Breast epithelium (tissue), 4 donors: ENCODE measurements at places on chromosomes 1 and 21.

DNA sequence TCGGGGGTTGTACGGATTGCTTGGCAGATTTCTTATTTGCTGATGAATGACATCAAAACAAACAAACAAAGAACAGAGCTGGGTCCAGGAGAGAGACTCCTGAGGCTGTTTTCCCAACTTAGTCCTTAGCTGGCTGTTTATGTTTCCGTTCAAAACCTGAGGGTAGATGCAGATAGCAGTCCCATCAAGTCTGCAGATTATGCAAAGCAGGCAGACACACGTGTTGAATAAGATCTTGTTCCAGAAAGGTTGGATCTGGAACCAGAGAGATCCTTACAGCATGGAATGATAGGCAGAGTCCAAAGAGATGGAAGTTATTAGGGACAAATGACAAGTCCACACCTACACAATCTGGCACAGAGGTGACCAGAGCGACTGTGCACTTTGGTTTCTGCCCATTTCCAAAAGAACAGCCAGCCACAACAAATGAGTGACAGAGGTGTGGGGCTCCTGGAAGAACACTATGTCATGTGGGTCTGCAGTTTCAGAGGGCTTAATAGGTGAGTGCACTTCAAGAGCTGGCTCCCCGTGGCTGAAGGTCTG lies 65.5 kb downstream of the MAN1C1 start:
- no peaks in the 10 kb centered on the region for H3K27me3 ChIP-seq
- no peaks in the 10 kb centered on the region for H3K36me3 ChIP-seq
- peaks cover 7% of the 10 kb centered on the region for H3K4me1 ChIP-seq
- no peak for DNase-seq
- H3K27ac ChIP-seq, result no peak overlapping the region
- no peak overlapping the region for H3K4me3 ChIP-seq

GRCh38 chr1:236860101-236860500 lies 65.0 kb downstream of the MTR start:
- no peak overlapping the region for H3K4me3 ChIP-seq
- H3K27ac ChIP-seq, result no peak overlapping the region
- H3K36me3 ChIP-seq, result no peaks in the 10 kb centered on the region

DNA sequence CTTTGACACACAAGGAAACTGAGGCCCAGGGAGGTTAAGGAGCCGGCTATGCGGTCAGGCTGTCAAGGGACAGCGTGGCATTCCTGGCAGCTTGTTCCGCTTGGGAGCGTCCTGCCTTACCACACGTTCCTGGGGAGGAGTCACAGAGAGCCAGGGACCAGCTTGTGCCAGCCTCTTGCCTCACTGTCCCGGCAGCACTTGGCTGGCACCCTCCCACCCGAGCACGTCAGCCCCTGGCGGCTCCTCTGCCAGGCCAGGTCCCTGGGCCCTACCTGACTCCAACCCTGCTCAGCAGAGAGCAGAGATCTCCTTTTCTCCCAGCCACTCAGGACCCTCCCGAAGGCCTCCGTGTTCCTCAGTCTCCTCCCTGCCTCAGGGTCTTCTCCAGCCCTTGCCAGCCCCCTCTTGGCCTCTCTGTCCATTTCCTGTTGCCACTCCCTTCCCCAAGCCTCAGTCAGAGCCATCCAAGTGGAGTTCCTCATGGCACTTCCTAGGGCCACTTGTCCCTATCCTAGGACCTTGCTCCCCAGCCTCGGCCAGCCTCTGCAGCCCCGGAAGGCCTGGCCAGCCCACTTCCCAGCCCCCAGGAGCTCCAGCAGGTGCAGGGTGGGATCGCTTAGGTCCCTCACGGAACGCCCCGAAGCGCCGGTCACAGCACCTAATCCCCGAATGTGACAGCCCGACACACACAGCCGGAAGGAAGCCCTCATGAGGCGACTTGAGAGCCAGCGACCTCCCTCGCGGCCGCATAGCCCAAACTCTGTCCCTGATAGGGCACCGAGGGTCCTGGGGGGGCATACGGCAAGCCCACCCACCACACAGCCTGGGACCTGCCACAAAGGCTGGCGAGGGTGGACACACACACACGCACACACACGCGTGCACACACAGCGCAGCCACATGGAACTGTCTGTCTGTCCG lies 130.3 kb downstream of the CASZ1 start:
- peak overlapping the region; percentile 85 for H3K27ac ChIP-seq
- H3K36me3 ChIP-seq, result no peaks in the 10 kb centered on the region
- peak; percentile 92 for DNase-seq
- peaks cover 3% of the 10 kb centered on the region for H3K27me3 ChIP-seq
- H3K4me1 ChIP-seq, result peaks cover 17% of the 10 kb centered on the region

GRCh38 chr1:10973552-10973951 lies 38.9 kb upstream of the TARDBP start:
- DNase-seq, result no peak
- H3K4me1 ChIP-seq, result no peaks in the 10 kb centered on the region
- no peak overlapping the region for H3K27ac ChIP-seq

GRCh38 chr1:116755681-116756080 lies 1.5 kb downstream of the CD2 start:
- H3K4me3 ChIP-seq, result peak overlapping the region; percentile 29
- no peaks in the 10 kb centered on the region for H3K36me3 ChIP-seq
- H3K4me1 ChIP-seq, result no peaks in the 10 kb centered on the region
- no peak for DNase-seq
- no peaks in the 10 kb centered on the region for H3K27me3 ChIP-seq
